ENCODE measurements at places on chromosomes 13 and 19. TPM values are rescaled to one million over a fixed set of nuclear protein-coding genes. Genes with fewer than 3 reads are reported as not detected.

DNA sequence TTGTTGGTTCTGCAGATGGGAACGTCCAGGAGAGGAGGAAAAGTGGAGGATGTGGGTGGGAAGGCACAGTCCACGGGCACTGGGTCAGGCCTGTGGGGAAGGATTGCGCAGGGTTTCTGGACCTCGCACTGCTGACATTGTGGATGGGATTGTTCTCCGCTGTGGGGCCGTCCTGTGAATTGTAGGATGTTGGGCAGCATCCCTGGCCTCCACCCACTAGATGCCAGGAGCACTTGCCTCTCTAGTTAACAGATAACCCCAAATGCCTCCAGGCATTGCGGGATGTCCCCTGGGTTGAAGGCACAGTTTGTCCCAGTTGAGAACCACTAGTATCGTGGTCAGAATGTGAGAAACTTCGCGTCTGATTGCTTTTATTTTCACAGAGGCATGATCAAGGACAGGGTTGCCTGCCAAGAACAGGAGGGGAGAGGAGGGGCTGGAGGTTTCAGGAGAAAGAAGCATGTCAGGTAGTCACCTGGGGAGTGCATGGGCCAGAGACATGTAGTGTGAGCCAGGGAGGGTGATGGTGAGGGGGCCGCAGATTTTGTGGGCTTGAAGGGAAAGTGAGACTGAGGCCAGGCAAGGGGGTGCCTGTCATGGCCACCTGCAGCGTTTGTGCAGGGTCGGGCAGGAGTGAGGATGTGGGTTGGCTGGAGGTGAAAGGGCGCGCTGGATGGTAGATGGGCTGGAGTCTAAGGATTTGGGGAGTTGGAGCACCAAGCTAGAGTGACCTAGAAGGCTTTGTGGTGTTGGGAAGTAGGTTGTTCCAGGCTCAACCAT, 3.2 kb downstream of the ZNF628 start:
- no peak for DNase-seq

DNA sequence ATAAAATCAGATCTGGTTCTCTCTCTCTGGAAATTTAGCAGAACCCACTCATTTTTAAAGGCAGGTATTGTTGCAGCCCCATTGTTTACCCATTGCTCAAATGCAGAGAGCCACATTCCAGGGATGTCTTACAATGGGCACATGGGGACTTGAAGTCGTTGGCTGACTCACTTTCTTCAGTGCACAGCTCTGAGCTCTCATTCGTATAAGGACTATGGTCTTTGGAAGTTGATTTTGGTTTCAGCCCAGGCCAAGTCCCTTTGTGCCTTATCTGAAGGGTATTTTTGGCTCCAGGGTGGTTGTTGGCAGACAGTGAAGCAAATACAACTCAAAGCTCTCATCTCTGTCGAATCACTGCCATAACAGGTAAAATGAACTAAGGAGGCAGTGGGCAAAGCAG, 47.3 kb upstream of the CLDN10 start:
- DNase-seq: no peak

- no peak for DNase-seq
These were observed 15.1 kb upstream of the CACNG8 start for GRCh38 chr19:53947624-53948023.

DNA sequence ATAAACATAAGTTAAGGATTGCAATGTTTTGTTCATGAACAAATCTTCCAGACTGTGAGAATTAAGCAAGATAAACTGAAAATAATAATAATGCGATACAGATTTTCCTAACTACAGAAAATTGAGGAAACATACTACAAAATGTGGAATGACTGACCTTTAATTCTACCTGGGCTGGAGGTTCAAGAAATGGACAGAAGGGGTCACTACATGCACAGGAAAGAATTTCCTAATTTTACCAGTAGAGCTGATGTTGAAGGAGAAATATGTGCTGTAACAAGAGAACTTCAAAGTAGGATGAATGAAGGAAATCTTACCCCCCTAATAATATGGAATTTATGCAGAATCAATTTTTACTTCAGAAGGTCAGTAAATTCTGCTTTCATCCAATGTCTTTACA, 62.3 kb downstream of the ZNF627 start:
- peak; percentile 12 for DNase-seq

GRCh38 chr13:39397226-39397895, 205.6 kb downstream of the LHFPL6 start:
- DNase-seq: no peak

GRCh38 chr19:16316506-16316882, 8.1 kb upstream of the KLF2 start:
- DNase-seq: peak; percentile 29

ZNF470 gene
- total RNA-seq: 2.1 TPM

EXOSC5 gene
- total RNA-seq: 22.2 TPM

ERICH4 gene
- not detected for total RNA-seq

All from myocyte (in vitro differentiated cells).